ENCODE measurements at places on chromosomes 4 and X.

- no peak for DNase-seq
Measured at GRCh38 chr4:188439641-188440311, 300.5 kb downstream of the TRIML1 start.

GRCh38 chrX:110750526-110751189, 45.0 kb downstream of the CHRDL1 start:
- DNase-seq, result no peak

DNA sequence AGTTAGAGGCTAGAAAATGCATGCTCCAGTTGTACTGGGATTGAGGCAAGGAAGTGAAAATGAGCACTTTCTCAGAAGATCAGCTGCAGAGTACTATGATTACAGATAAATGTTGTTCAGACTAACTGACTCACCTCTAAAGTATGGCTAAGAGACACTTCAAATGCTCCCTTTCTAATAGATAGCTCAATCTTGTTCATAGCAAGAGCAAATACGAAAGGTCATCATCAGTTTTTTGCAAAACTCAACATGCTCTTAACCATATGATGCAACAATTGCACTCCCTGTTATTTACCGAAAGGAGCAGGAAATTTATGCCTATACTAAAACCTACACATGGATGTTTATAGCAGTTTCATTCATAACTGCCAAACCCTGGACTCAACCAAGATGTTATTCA, 838.4 kb upstream of the INTU start:
- no peak for DNase-seq

- DNase-seq, result no peak
Measured at GRCh38 chr4:14596028-14596427, 406.3 kb upstream of the CPEB2 start.

DNA sequence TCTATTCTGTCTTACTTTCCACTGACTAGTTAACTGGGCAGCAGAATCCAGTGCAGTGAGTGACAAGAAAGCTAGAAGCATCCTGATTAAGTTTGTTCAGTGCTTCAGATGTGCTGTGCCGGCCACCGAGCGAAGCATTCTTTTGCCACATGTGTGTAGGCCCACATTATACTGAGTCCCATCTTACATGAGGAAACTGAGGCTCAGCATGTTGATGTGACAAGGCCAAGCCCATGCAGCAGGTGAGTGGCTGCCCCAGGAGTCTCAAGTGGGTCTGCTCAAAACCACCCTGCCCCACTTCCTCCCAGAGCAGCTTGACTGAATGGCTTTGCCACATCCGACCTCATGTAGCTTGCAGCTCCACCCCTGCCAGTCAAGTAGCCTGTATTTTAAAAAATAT, 50.5 kb downstream of the RHOH start:
- peak; percentile 79 for DNase-seq

DNA sequence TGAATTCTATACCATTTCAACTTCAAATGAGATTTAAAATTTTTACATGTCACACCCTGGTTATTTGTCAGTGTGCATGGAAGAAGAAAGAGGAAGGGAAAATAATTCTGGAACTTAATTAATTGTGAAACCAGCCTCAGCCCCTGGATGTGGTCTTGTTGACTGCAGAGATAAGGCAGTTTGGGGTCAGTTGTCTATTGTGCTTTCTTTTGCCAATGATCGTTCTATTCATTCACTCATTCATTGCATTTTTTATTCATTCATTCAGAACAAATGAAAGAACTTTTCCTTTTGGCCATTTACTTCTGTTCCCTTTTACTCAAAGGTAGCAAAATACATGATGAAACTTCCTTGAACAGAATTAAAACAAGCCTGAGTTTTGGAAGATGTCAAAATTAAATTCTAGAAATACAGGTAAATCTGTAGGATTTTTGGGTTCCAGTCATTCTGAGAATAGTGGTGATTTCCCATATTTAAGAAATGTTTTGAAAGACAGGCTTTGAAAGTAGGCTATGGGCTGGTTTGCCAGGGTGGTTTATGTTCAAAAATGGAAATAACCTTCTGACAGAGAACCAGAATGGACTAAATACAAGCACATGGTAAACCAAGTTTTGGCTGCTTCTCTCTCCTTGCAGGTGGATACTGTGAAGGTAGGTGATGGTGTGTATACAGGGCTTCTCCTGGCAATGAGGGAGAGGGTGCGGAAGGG, 35.7 kb downstream of the PARM1 start:
- no peak for DNase-seq

GRCh38 chr4:67593741-67594175, 35.2 kb downstream of the STAP1 start:
- no peak for DNase-seq

DNA sequence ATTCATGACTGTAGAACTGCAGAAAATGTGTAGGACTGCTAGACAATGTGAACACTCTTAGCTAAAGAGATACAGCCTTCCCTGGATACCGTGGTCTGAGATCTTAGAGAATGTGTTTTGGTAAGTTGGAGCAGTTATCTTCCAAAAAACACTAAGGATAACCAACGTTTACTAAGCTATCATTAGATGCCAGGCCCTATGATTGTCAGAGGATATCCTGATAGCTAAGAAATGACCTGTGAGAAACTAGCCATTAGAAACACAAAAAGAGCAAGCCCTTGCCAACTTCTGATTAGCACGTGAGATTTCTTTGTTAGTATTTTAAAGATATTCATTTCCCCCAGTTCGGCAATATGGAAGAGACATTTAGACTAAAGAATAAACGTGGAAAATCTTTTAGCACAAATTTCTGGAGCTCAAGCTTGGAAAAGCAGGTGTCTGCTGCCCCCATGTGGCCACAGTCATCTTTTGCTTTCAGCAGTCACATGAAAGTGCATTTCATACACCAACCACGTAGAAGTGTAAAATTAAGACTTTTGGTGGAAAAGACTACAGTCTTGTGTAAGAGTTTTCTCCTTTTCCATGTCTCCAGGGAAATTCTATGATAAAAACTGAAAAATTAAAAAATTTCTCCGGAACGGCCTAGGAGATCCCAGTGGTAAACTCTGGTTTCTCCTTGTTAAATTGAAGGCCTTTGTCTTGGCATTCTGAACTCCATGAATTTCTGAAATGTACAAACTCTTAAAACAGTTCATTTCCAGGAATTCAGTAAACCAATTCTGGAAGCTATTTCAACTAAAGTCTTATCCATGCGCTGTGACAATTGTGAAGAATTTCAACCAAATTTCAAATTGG, 136.4 kb downstream of the ZNF674 start:
- DNase-seq, result peak; percentile 50

DNA sequence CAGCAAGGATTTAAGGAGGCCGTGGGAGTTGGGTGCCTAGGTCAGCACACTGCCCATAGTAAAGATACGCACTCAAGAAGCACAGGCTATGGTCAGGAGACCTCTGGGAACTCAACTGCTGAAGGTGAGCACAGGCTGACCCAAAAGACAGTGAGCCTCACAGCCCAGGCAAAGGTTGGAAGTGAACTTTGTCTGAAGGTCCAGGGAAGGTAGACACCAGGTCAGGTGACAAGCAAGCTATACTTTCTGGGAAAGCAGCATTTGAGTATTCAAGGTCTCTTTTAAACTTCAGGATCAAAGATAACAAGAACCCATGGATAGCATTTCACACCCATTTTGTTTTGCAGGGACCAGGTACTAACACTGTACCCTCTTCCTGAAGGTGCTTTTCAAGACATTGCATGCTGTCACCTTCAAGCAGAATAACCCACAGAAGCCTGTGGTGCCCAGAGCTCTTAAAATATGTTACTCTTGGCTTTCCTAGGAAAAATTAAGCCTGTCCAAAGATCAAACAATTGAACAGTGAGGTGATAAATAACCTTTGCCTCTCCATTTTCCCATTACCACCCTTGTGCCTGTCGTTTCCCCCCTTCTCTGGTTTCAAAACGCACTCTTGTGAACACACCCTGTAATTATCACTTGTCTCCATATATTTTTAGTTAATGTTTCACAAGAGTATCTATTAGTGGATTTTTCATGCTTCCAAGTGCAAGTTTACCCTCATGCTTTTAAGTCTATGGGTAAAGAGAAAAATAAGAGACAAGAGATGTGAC, 3.4 kb upstream of the S100G start:
- no peak for DNase-seq

GRCh38 chr4:70687392-70687791, 940 bp upstream of the UTP3 start:
- DNase-seq, result no peak

GRCh38 chrX:48531358-48531959, 8.1 kb upstream of the TBC1D25 start:
- DNase-seq, result no peak

DNA sequence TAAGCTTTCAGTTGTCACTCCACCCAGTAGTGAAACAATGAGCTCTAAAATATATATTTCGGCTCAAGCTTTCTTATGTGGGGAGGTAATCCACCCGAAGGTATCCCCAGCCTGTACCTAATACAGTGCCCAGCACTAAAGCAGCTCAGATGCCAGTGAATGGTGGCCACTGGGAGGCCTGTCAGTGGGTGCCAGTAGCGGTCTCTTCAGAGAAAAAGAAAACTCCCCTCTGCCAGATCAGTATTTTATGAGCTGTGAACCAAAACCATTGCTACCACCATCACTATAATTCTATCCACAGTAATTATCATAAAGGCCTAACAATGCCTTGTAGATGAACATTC, 835 bp upstream of the NFKB1 start:
- peak; percentile 15 for DNase-seq

DNA sequence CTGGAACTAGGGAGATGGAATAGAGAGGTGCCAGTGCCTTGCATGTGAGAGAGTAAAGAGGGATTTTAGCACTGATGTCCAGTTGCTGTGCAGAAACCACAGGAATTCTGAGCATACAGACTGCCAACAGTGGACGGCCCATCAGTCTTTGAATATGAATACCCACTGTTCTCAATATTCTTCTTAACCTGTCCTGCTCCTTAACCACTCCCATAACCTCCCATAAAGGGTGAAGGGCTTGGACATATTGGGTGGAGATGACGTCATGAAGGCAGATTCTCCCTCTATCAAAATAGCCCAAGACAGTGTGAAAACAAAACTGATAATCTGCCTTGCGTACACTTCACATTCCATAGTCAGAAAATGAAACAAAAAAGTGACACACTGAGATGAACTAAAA, 1313.7 kb upstream of the PABPC4L start:
- DNase-seq, result no peak

- no peak for DNase-seq
Measured at GRCh38 chr4:87088186-87088585, 132.2 kb downstream of the KLHL8 start.

- no peak for DNase-seq
Measured at GRCh38 chrX:110671068-110671803, 124.4 kb downstream of the CHRDL1 start.

DNA sequence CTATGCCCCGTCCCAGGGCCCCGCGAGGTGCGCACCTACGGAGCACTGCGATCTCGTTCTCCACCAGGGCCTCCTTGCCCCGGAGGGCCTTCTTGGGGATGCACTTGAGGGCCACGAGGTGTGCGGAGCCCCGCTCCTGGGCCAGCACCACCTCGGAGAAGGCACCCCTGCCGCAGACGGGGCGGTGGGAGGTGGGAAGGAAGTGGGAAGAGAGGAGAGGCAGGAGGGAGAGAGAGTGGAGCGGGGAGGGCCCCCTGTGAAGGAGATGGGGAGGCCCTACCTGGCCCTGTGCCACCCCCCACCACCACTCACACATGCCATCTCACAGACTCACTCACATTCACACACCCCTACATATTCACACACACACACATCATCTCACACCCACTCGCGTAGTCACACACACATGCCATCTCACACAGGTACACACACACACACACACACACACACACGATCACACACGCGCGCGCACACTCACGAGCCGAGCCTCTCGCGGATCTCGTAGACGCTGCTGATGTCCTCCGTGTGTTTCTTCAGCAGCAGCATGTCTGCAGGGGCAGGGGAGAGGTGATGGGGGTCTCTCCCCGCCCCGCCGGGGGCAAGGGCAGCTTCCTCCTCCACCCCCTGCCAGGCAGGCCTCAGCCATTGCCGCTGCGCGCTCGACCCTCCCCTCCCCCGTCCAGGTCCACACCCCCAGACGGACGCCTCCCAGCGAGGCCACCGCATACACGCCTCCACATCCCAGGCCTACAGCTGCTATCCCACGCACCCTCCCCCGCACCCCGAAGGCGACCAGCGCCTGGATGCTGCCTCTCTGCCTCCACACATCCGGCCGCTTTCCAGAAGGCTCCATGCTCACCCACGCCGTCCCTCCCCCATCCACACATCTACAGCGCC, 834 bp downstream of the PNCK start:
- no peak for DNase-seq

DNA sequence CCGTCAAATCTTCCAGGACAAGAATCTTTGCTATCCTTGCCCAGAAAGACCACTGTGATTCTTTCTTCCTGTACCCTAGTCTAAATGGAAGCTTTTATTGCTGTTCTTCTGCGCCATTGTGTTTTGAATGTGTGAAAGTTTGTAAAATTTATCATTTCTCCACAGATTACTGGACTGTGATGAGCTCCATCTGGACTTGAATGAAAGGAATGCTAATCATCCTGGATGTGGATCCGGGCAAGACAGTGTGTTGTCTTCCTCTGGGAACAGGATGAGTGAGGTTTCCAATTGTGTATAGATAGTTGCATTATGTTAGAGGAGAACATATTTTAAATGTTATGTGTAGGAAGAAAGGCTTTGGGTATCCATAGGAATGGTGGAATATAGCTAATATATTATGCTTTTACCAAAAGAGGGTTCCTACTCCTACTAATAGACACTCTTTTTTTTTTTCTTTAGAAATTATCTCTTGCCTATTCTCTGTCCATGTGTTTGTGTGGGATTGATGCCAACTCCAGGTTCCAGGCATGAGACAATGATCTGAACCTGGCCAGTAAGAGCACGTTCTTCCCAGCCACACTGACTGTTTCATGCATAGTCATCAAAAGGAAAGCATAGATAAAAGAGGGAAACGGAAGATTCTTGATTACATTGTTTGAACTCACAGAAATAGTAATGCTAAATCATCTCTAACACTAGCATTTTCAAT, 803.6 kb upstream of the ADGRL3 start:
- no peak for DNase-seq

- DNase-seq, result peak; percentile 10
Measured at GRCh38 chr4:37675587-37676290, 10.4 kb downstream of the RELL1 start.

DNA sequence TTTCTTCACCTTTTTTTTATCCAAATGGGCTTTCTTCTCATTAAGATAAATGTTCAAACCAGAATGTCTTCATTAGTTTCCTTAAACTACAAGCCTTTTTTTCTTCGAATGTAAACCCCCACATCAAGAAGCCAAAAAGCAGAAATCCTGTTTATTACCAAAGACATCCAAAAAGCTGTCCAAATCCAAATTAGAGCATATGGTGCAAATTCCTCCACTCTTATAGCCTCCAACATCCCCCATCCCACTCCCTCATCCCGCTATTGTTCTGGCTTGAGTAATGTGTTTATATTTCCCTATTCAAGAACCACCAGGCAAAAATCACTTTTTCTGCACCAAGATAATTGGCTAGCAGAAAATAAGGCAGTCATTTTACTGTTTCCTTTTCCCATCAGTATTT, 315.1 kb upstream of the ADGRL3 start:
- DNase-seq, result no peak

- DNase-seq, result no peak
Measured at GRCh38 chr4:70660106-70660505, 6.2 kb downstream of the JCHAIN start.

DNA sequence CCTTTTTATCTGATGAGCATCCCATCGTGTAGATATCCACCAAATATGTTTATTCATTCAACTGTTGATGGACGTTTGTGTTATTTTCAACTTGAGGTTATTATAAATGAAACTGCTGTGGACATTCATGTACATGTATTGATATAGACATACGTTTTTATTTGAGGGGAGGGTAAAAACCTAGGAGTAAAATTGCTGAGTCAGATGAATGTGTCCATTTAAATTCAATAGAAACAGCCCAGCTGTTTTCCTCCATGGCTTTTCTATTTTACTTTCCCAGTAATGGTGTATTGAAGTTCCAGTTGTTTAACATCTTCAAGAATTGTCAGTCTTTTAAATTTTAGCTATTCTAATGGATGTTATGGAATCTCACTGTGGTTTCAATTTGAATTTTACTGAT, 348.7 kb upstream of the GALNTL6 start:
- DNase-seq, result no peak

All from CD4-positive, alpha-beta T cell treated with Interleukin-6 at 100 ng/mL for 8 hours (primary cell).